ENCODE measurements at places on chromosomes 11 and 22.

DNA sequence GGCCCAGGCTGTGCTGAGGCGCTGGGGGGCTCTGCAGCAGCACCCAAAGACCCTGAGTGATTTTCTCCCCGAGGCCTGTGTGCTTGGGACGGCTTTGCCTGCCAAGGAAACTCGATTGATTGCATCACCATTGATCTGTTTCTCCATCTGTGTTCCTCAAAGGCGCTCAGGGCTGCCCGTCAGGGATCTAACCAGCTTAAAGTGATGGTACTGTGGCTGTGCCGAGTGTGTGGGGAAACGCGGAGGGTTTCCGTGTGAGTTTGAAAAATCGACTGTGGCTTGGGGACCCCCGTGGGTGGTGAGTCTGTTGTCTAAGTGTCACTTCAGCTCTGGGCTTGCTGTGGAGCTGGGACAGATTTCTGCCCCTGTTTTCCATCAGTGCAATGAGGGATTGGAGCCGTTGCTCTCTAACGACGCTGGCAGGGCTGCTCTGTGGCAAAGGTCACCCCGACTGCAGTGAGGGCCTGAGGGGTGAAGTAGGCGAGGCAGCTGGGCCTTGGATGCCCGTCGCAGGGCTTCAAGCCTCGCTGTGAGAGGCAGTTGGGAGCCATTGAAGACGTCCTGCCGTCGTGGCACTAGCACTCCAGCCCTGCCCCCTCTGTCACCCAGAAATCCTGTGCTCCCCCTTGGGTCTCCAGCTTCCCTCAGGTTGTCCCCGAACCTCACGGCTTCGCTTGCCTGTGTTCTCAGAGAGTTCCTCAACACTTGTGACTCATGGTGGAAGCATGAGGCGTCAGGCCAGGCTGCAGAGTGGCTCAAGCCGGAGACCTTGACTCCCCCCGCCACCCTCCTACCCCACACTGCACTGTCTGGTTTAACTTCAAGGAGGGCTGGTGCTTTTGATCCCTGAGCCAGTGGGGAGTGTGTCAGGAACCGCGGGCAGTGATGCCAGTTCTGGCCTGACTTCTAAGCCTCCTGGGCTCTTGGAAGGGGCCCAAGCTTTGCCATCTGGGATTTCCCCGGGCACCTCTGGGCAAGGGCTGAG lies 21.8 kb downstream of the CACNA1I start:
- no peak for DNase-seq

DNA sequence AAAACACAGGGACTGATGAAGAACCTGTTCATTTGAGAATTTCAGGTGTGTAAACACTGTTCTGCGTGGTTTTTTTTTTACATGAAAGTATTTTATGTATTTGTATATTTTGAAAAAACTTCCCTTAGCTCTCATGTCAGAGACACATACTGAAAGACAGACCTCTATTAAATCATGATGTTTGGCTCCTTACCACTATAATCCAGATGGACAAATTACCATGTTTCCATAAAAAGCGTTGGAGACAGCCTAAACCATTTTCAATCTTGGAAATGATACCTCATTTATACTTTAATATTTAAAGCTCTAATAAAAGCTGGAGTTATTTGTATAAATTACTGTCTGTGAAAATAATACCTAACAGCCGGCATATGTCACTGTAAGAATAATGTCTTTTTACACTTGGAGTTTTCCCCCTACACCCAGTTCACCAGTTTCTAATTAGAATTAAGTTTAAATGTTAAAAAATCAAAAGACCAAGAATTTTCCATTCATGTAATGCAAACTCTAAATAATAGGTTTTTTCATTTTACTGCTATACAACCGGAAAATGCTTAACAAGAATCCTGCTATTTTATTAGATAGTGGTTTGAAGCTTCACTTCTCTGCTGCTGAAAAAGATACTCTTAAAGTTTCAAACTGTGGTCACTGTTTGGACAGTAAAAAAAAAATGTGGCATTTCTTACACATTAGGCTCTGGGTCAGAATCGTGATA lies 30.8 kb downstream of the APLP2 start:
- DNase-seq: no peak

DNA sequence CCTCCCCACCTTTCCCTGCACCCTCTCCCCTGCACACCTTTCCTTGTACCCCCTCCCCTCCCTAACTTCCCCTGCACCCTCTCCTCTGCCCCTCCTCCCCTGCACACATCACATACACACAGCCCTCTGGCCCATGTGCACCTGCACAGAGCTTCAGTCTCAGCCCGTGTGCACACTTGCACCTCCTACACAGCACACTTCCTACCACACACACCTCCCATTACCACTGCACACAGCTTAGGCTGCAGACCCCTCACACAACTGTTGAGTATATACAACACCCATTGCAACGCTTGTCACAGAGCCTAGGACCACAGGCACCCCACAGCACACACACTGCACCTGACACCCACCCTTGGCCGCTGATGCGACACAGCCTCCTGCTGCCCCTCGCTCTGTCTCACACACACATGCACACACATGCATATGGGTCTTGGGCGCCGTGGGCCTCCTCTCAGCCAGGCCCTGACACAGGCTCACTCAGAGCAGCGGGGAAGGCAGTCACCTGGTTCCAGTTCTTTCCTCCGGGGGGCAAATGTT lies 411 bp downstream of the SIGIRR start:
- DNase-seq: no peak

DNA sequence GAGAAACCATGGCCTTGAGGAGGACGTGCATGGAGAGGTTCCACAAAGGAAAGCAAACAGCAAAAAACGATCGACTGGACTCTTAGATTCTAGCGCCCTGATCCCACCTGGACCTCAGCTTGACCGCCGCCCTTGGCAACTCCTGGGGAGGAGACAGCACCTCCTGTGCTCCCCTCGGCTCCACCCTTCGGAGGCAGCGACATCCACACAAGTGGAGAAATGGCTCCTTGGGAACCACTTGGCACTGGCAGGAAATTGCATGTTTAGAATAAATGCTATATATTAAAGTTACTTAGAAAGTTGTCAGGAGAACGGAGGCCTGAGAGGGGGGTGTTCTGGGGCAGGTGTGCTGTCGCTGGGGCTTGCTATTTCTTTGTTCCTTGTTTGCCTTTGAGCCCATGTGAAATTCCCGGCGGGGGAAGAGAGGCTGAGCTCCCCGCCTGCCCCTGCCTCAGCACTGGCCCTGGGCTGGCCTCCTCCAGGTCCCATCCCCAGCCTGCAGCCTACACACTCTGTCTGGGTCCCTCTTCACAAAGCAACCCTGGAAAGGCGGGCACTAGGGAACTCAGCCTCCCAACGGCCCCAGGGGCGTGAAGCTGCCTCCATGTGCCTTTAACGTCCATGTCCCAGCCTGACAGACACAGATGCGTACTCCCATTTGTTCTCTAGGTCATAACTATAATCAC lies 395.3 kb downstream of the BRD1 start:
- DNase-seq: no peak

- no peak for DNase-seq
These were observed 1.8 kb upstream of the CREBZF start for GRCh38 chr11:85666687-85667086.

Data from stimulated activated CD4-positive, alpha-beta T cell treated with anti-CD3 and anti-CD28 coated beads, Interleukin-15, amount 100 ng/mL, for 1 hour (primary cell).